ENCODE measurements at places on chromosomes 3 and 15.
A peak's percentile ranks its signal among the peaks of the same experiment; 100 is the strongest.

GRCh38 chr3:64262574-64263114 lies 37.4 kb upstream of the PRICKLE2 start:
- DNase-seq, result no peak

DNA sequence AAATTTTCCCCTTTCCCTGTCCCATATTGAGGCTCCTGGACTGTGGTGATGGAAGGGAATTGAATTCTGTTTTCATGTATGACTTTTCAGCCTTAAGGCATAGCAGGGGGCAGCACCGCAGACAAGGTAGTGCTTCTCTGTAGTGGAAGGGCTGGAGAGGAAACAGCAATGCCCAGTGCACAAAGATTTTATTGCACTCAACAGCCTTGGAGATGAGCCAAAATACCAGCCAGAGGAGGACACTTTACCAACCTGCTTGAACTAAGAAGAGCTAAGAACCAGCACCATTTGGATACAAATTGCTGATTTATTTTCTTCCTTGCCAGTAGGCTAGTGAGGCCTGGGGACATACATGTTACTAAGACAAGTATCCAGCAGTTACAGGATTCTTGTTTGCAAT lies 98.7 kb downstream of the KCNMB2 start:
- DNase-seq, result no peak

DNA sequence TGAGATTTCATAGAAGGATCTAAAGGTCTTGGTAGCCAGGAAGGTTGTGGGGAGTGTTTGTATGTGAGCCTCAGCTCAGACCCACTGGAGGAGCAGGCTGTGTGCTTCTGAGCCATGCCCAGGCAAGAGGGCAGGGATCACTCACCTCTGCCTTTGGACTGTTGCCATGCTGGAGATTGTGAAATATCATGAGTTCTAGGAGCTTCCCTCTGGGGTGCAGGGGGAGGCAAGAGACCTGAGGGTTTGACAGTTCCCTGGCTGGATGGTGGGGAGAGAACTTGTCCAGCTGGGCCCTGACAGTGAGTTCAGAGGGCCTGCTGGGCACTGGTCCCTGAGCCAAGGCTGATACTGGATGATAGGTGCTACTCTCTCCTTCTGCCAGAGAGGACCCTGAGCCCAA lies 6.0 kb downstream of the SLC6A1 start:
- DNase-seq, result no peak

- DNase-seq, result no peak
Measured at GRCh38 chr3:79953591-79954101, 185.8 kb upstream of the ROBO1 start.

DNA sequence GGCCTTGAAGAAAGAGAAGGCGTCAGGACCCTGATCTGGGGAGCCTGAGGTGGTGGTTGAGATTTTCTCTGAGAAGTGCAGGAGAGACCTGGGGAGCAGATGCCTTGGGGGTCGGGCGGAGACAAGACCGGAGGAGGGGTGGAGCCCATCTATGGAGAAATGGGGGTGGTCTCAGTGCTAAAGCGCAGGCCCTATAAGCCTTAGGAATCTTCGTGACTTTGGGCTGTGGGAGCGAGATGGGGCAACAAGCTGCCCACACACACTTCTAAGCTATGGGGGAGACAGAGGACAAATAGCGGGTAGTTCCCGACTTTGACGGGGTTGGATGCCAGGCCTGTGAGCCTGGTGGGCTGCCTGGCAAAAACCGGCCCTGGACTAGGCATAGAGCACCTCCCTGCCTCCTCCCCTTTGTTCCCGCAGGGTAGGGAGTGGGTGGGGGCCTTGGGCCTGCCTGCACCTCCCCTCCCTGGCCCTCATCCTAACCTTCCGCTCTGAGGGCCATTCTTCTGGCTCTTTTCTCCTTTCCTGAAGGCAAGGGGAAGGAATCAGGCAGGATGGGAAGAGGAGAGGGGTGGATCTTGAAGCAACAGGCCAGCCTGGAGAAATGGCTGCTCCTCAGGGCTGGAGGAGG lies 880 bp downstream of the NISCH start:
- DNase-seq, result no peak

GRCh38 chr3:8416965-8417364 lies 84.7 kb upstream of the LMCD1 start:
- no peak for DNase-seq

DNA sequence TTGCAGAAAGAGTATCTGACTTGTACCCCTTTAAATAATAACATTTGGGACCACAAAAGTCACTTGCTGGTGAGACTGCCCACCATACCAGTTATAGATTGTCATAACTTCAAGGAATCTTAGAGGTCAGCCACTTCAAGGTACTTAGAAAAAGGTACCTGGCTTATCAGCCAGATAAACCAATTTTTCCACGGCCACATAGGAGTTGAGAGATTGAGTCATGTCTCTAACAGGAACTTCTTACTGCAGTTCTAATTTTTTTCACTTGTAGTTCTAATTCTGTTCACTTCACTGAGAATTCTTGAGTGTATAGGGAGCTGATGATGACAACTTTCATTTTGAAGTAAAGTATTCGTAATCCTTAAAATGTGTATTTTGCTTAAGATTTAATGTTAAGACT lies 317.1 kb upstream of the CBLB start:
- peak; percentile 52 for DNase-seq

DNA sequence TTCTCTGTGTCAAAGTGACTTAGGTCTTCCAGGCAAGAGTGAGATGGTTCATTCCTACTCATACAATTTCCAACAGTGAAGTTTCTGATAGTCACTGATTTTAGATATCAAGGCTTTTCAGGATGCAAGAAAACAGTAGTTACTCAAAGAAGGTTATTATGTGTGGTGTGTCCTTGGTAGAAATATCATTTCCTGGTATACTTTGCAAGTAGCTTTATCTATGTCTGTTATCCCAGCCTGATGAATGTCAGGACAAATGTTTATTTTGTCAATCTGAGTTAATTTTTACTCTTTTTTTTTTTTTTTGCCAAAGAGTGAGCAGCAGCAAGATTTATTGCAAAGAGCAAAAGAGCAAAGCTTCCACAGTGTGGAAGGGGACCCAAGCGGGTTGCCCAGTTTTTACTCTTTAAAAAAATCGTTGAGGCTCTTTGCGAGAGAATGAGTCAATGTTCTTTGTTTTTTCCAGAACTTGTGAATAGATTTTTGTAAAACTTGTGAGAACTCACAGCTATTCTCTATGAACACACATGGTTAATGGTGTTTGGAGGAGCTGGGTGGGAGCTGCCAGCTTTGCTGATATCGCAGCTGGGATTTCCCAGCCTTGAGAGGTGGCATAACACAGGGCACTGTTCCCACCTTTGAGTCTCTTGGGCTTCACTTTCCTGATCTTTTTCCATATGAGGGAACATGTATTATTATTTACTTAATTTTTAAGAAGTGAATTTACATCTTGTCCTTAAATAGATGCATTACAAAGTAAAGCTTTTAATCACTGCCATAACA lies 51.9 kb downstream of the SV2B start:
- DNase-seq, result no peak

GRCh38 chr3:88259045-88259444 lies 109.3 kb downstream of the C3orf38 start:
- DNase-seq, result no peak

- DNase-seq, result no peak
Measured at GRCh38 chr3:132622148-132622547, 25.1 kb downstream of the ACKR4 start.

DNA sequence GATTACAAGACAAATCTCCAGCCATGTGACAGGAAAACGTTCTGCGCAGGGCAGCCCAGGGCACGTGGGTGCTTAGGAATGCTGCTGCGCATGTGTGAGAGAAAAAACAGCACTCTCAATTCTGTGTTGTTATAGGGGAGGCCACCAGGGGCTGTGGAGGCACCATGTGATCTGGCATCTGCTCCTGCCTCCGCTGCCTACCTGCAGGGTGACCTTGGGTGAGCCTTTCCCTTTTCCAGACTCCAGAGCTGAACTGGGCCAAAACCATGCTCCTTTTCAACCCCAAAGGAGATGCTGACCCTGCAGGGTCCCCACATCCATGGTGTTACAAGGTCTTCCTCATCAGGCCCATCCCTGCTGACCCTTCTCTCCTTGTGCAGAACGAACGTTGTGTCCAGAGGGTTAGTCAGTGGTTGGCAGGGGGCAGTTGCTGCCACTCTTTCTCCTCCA lies 81.5 kb upstream of the RASGRF1 start:
- no peak for DNase-seq

DNA sequence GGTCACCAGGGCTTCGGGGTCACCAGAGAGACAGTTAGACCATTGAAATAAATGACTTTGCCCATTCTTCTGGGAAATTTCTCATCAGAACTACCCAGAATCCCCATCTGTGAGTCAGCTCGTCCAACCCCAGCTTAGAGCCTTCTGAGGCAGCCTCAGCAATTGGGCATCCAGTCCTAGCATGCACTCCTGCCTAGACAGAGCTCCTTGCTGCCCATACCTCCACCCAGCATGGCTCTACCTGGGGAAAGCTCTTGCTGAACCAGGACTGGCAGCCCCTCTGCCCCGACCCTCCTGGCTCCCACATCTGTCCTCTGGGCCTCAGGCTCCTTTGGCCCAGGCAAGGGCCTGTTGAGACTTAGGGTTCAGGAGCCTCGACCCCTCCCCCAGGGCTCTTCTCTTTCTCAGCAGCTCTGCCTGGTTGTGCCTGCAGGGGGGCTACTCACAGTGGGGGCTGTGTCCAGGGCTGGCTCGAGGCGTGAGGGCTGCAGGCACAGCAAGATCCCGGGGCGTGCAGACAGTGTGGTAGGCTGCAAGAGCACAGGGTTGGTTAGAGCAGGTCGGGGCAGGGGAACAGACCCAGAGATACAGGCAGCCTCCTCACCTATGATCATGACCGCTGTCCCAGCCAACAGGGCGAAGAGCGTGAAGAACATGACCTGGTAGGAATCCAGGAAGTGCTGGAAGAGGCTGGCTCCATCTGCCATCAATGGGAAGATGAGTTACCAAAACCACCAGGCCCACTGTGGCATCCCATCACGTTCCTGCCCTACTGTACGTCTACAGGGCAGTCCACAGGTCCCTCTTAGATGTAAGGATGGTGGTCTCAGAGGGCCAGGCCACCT lies 101.3 kb downstream of the NUP210 start:
- no peak for DNase-seq

DNA sequence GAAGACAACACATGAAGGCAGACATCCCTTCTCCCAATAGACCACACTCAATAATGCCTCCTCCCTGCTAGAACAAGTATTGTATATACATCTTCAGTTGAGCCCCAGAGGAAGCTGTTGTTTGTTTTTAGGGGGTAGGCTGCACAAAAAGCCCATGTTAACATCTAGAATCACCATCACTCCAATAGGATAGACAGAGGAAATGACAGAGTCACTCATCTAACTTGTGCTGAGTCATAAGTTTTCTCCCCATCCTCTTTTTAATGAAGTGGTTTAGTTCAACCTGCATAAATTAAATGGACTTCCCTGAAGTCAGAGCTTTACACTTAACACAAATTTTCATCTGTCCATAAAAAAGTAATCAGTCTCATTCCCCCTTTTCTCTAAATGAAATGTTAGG lies 122.9 kb upstream of the SPATA12 start:
- no peak for DNase-seq

- no peak for DNase-seq
Measured at GRCh38 chr3:64344721-64345207, 119.5 kb upstream of the PRICKLE2 start.

- no peak for DNase-seq
Measured at GRCh38 chr3:152428577-152428976, 159.8 kb downstream of the MBNL1 start.

DNA sequence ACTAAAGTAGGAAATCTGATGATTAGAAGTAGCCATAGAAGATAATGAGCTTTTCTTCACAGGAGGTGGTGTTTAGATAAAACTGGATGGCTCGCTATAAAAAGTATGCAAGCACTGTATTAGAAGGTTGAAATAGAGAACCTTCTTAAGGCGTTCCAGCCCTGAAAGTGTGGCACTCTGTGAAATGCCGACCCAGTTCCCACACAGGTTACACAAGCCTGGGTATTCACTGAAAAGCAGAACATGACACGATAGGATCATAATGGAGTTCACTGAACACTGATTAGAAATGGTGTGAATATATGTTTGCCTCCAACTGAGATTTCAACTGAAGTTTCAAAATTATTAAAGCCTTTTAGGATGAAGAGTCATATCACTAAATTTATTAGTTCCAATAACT lies 15.0 kb upstream of the LRRC34 start:
- DNase-seq, result no peak

DNA sequence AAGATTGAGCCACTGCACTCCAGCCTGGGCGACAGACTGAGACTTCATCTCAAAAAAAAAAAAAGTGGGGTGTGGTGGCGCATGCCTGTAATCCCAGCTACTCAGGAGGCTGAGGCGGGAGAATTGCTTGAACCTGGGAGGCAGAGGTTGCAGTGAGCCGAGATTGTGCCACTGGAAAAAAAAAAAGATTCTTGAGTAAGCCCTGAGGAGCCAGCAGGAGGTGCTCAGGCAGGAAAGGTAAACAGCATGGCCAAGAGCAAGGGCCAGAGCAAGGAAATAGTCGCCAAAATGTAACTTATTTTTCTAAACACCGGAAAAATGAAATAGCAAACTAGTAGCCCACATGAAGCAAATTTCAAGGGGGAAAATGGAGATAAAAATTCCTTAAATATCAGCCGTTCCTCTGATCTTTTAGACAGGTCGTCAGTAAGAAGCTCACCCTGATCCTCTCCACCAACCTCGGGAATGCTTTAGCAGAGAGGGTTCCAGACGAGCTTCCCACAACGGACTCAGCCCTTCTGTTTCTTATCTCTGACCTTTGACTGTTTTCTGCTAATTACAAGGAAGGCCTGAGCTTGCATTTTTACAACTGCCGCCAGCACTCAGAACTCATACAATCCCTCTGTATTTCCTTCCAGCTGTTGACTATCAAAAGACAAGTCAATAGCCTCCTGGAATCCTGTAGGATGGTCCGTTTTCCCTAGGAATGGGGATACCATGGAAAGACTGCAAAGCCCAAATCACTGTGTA lies 45.0 kb upstream of the AKAP13 start:
- DNase-seq, result no peak

DNA sequence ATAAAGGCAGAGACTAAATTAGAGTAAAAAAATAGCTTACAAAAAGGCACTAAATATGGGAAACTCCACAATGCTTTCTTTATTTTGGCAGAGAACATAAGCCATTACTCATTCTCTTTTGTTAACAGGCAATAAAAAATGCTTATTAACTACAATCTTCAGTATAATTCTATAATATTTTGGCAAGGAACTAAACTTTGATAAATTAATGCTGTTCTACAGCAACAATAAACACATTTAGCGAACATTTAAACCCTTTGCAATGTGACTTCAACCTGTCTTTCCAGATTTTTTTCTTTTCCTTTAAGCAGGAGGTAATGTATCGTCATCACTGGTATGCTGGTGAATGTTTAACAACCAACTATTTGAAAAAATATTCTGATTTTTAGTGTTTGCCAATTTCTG lies 42.2 kb upstream of the POU1F1 start:
- DNase-seq, result no peak

All from CD4-positive, alpha-beta T cell treated with Interleukin-2 at 100 ng/mL for 4 hours (primary cell).